ENCODE measurements at places on chromosomes 7 and 10. TPM values are rescaled to one million over a fixed set of nuclear protein-coding genes. Genes with fewer than 3 reads are reported as not detected.

CTAGE6 gene
- 1.5 TPM for total RNA-seq

DNA sequence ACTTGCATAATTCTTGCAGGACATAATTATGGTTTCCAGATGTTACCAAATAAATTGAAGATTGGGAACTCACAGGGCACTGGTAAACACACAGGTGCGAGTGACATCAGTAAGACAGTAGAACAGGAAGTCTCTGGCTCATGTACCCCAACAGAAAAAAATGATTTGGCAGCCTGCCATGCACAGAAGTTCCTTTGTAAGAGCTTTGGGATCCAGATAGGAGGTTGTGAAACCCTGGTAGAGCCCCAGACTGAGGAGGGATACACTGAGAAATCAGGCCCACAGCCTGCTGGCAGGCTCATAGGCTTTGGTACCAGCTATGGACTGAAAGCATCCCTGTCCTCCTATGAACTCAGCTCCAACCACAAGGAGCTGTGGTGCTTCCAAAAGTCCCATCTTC, 118.0 kb downstream of the COBL start:
- H3K4me3 ChIP-seq: no peak overlapping the region
- H3K27ac ChIP-seq: no peak overlapping the region
- H3K36me3 ChIP-seq: no peaks in the 10 kb centered on the region

- DNase-seq: no peak
- no peak overlapping the region for H3K4me3 ChIP-seq
- peaks cover 6% of the 10 kb centered on the region for H3K4me1 ChIP-seq
- peaks cover 4% of the 10 kb centered on the region for H3K36me3 ChIP-seq
- H3K27ac ChIP-seq: no peak overlapping the region
- peaks cover 4% of the 10 kb centered on the region for H3K27me3 ChIP-seq
Observed at GRCh38 chr10:32159264-32159663, 103.0 kb upstream of the KIF5B start.

GRCh38 chr7:38428041-38428440, 154.6 kb upstream of the TARP start:
- H3K27me3 ChIP-seq: peaks cover 4% of the 10 kb centered on the region
- no peak for DNase-seq
- H3K36me3 ChIP-seq: no peaks in the 10 kb centered on the region
